Stimulated activated CD8-positive, alpha-beta memory T cell treated with anti-CD3 and anti-CD28 coated beads, Interleukin-4, amount 100 ng/mL, for 1 hour (primary cell): ENCODE measurements at places on chromosomes 2 and 18.

GRCh38 chr2:216335252-216335651 is 37.0 kb downstream of the MARCHF4 start:
- DNase-seq: no peak

GRCh38 chr2:210540471-210540870 is 15.9 kb upstream of the CPS1 start:
- no peak for DNase-seq

DNA sequence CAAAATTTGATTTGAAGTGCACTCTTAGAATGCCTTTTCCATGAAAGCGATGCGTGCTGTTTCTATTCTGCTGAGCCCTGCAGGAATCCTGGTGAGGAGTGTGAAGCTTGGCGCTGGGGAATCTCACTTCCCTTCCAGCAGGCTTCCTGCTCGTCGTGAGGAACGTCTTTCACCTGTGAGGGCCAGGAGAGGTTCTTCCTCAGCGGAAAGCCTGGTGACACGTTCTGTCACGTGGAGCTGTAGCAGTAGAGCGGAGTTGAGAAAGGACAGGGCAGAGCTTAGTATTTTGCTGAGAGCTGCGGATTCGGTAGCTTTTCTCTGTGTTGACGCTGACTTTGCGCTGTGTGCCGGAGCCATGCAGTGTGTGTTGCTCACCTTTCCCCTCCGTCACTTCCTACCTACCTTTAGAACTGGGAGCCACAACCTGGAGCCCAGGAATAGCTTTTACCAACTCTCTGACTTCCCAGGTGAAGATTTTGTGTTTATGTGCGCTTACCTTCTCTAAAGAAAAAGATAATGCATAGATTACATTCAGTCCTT is 294.8 kb downstream of the PTGR3 start:
- DNase-seq: no peak

DNA sequence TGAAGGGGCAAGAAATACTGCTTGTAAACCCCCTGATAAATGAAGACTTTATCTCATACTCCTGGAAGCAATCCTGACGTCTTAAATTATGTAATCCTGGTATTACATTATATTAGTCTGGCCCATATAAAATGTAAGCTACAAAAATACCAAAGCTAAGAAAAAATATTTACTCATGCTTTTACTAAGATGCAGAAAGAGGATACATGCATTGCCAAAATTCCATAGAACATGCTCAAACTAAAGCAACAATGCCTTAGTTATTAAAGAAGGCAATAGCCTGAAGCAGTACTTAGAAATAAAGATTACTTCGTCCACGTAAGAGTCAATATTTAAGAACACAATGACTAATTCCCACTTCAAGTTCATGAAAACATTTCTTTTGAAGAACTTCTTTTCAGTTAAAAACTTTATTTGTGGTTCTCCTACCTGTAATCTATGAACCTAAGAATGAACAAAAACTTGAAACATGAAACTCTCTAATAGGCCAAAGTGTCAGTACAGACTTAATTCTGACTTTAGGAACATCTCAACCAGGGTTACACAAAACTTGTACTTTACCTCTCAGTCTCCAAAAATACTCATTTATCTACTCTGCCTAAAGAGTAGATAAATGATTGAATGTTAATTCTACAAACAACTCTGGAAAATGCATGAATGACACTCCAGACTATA is 117.3 kb downstream of the THADA start:
- DNase-seq: no peak

GRCh38 chr2:221874444-221874843 is 302.3 kb upstream of the EPHA4 start:
- no peak for DNase-seq

- DNase-seq: no peak
Observed at GRCh38 chr2:64203131-64203857, 59.1 kb upstream of the PELI1 start.

DNA sequence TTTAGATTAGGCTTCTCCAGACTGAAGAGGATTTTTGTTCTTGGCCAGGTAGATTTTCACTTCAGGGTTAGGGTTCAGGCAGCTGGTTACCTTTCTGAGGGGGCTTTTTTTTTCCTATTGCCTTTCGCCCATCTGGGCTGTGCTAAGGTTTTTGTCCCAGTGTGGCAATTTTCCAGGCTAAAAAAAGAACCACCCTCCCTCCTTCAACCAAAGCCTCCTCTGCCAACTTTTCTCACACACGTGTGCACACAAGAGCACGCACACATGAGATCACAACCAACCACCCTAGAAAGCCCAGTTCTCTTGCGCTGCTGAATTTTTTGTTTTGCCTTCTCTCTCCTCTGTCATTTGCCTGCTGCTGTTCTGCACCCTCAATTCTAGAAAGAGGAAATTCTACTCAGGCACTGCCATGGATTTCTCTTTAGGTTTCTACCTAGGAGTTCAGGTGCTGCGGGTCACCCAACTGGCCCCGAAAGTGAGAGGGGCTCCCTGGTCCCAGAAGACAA is 8.5 kb upstream of the CXCR4 start:
- no peak for DNase-seq

- DNase-seq: no peak
Observed at GRCh38 chr18:55073834-55074233, 114.6 kb upstream of the CCDC68 start.

GRCh38 chr2:152611458-152612231 is 105.6 kb downstream of the PRPF40A start:
- no peak for DNase-seq

DNA sequence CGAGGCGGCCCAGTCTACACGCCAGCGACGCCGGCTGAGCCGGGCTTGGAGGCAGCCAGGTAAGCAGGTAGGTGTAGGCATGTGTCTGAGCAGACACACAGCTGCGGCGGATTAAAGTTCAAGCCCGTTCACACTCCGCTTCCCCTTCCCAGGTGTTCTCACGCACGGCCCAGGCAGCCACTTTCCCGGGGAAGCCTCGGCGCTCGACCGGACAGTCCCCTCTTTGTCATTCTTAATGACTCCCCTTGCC is 367 bp downstream of the TGFA start:
- DNase-seq: no peak

GRCh38 chr2:187495324-187495723 is 47.3 kb upstream of the CALCRL start:
- DNase-seq: no peak

DNA sequence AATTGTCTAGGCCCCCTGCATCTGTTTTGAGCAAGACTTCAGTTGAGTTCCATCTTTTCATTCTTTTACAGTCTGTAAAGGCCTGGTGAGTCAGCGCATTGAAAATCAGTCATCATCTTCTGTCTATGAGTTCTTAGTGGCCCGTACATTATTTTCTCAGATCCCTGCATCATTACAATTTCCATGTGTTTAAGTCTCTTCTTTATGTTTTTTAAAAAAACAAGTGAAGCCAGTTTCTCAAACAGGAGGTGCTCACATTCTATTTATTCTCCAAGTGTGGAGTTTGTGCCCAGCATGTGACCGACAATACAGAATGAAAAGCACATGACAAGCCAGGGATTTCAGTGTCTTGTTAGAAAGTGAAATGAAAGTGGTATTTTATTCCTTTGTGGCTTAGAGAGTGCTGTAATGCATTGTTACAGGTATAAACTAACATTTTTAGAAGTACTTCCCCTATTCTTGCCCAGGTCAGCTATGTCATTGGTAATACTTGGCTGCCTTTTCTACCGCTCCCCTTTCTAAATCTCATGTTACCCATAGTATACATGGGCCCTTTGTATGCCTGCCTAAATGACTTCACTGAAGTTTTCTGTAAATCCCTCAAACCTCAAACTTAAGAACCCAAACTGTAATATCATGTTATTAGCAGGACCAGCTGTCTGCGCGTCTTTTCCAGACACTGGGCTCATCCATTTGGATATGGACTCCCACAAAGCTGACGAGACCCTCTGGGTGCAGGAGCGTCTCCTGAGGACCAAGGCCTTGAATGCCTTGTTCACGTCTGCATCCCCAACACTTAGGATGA is 67.6 kb downstream of the FEZ2 start:
- DNase-seq: no peak

- DNase-seq: peak; percentile 27
Observed at GRCh38 chr2:85707304-85707703, 13.1 kb downstream of the GNLY start.

GRCh38 chr2:13666582-13667414 is 950.1 kb downstream of the TRIB2 start:
- DNase-seq: no peak

DNA sequence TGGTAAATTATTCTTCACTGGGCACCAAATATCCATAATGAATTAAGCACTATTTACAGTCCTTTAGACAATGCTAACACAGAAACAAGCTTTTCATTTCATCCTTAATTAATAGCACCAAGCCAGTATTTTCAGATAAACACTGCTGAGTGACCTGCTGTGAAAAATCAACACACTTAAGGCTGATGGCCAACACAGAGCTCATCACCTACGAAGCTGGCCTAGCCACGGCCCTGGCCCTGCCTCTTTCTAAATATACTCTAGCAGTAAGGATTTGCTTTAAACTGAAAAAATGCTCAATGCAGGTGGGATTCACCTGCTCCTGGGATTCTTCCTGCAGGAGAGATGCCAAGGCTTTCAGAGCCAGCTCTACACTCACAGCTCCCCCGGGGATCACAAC is 18.4 kb downstream of the CYB5A start:
- DNase-seq: no peak

DNA sequence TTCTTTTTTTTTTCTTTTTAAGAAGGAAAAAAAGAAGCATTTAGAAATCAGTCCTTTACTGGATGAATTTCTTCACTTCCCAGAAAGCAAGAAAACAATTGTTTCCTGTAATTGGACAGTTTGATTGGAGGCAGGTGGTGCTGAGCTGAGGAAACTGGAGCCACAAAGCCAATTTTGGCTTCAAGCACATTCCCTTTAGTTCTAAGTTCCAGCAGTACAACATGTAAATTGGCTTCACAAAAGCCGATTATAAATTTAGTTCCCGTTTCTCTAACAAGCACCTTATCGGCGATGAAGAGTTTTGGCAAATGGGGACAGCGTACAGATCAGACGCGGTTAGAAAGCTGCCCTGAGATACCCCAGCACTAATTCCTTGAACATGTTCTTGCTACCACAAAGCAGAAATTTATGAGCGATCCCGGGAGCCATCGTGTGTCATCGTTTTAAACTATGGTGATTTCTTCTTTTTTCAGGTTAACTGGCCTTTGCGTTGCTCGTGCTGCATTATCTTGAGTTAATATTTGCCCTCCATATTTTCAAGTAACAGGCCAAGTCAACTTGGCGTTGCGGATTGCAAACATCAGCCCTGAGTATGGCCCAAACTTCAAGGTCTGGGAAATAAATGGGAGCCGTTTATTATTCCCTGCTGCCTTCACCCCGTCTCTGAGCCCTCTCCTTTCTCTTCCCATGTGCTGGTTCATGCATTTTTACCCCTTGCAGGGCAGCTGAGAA is 190.4 kb upstream of the ID2 start:
- no peak for DNase-seq

DNA sequence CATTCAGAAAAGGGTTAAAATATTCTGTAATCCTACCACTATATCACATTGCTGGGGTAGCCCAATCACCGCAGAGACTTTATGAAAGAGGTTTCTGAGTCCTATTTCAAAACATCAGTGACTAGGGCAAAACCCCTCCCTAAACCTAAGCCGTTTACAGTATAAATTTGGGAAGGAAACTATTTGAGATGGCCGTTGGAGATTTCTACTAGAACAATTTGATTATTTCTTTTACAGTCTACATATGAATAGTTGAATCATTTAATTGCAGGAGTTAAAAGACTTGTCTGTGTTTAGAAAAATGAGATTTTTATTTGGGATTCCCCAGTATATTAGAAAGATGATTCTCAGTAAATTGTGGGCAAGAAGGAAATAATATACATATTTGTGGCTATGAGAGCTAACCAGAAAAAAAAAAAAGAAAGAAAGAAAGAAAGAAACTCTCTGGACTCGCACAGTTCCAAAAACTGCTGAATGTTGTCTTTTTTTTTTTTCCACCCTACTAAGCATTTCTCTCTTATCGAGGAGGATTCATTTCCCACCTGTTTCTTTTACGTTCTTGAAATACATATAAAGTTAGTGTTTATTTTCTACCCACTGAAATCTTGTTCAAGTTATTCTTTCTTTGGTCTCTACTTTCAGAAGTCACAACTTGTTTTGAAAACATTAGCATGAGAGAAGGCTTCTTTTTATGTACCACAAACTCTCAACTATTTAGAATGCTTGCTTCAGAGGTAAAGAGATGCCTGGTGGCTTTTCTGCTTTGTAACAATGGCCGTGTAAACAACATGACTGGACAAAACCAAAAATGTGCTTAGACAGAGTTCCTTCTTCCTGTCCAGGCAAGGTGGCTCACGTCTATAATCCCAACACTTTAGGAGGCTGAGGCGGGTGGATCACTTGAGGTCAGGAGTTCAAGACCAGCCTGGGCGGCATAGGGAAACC is 65.9 kb downstream of the BCL2 start:
- no peak for DNase-seq

- no peak for DNase-seq
Observed at GRCh38 chr2:215712871-215713790, 277.3 kb upstream of the FN1 start.

DNA sequence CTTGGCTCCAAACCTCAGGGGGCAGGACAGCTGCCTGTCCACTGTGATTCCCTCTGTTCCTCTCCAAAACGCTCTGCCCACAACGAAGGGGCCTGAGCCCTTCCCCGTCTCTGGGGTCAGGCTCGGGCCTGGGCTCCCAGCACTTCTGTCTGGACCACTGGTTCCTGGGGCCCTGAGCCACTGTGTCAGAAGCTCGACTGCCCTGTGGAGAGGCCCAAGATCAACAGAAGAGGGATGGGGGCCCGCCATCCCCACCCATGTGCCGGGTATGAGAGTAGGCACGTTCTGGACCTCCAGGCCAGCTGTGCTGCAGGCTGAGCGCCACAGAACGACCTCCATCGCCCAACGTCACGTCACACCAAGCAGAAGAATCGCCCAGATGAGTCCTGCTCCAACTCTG is 119.9 kb upstream of the HS6ST1 start:
- no peak for DNase-seq

GRCh38 chr2:218202266-218202665 is 14.7 kb upstream of the ARPC2 start:
- no peak for DNase-seq

- no peak for DNase-seq
Observed at GRCh38 chr2:161710131-161710915, 86.1 kb downstream of the SLC4A10 start.

GRCh38 chr18:25244170-25244569 is 107.8 kb downstream of the ZNF521 start:
- DNase-seq: no peak

- no peak for DNase-seq
Observed at GRCh38 chr2:20542746-20543468, 96.0 kb downstream of the RHOB start.

- no peak for DNase-seq
Observed at GRCh38 chr2:151922845-151923666, 94.8 kb upstream of the ARL5A start.

- no peak for DNase-seq
Observed at GRCh38 chr2:20149703-20150030, 75.3 kb downstream of the SDC1 start.
